ENCODE measurements at places on chromosomes 1 and 21.

DNA sequence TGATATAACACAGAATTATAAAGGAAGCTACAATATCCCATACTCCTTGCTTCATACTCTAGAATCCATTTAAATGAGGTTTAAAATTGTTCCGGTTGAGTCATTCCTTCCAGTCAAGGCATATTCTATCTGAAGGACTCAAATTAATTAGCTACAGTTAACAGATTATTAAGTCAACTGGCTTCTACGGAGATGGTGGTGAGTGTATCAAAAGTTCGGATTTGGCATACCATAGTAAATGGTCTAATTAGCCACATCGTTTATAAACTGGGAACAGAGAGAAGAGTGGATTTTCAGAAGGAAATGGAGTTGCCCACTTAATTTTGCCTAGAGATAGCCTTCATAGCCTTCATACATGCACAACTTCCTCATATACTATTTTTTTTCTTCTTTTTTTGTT is 1095.3 kb downstream of the TTLL7 start:
- no peak for DNase-seq

GRCh38 chr1:199682081-199682480 is 345.4 kb upstream of the NR5A2 start:
- no peak for DNase-seq

- DNase-seq = no peak
These were observed 45.9 kb downstream of the ZNF697 start for GRCh38 chr1:119602169-119602568.

DNA sequence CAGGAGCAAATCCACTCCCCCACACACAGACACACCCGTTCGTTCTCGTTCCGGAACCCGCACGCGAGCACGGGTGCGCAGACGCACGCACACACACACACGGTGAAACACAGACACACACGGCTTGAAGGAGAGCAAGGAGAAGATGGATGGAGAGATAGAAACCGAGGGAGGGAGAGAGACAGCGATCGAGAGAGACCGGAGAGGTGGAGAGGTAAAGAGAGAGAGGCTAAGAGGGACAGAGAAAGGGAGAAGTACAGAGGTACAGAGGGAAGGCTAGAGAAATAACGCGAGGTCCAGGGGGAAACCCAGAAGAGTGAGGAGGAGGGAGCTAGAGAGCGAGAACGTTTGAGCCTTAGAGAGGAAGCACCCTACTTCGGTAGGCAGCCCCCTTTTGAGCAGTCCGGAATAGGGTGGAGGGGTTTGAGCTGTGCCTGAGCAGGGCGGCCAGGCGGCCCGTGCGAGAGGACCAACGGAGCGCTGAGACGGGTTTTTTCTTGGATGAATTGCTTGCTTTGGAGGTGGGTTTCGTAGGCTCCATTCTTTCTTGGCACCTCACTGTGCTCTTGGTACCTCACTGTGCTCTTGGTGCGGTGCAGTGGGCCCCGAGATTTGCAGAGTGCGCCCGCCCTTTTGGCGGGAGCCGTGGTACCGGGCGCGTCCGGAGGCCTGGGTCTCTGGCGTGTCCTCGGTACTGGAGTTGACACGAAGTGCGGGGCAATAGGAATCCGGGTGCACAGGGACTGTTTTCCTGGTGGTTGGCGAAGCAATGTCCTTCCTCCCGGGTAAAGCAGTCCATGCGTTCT is 88.4 kb upstream of the RHOU start:
- no peak for DNase-seq

DNA sequence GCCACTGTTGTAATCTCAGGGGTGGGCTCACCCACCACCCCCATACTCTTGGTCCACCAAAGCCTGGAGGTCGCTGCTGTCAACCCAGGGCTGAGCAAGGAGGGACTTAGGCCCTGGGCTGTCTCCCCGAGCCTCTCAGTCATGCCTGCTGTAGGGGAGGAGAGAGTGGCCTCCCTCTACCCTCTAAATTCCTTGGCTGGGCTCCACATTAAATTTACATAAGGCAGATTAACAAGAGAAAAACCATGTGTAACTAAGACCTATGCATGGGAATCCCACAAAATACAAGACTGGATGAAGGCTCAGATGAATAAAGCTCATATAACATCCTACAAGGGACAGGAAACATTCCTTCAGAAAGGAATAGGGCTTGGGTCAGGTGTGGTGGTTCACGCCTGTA is 1.8 kb upstream of the PIK3CD start:
- no peak for DNase-seq

DNA sequence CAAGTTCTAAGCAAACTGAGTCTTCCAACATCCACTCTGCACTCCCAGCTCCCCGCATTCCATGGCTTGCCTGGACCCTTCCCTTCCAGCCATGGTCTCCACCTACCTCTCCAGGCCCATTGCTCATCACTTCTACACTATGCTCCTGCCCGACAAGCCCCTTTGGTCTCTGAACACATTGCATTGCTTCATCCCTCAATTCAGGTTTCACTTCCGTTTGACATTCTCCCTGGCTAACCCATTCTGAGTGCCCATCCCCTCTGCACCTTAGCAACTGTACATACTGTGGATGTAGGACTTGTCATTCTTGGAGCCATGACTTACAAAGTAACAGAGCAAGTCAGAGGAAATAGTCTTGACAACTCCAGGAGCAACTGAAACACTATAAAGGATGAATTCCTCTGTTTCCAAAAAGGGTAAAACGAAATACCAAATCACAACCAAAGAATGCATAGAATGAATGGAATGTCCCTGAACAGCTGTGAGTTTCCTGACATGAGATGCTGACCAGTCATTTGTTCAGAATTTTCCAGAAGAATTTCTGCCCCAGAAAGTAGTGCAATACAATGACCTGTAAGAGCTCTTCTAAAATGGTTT is 66.7 kb downstream of the KCNJ6 start:
- DNase-seq = no peak

GRCh38 chr1:87928623-87929022 is 599.9 kb downstream of the LMO4 start:
- no peak for DNase-seq

- no peak for DNase-seq
These were observed 4.2 kb upstream of the ANGPTL7 start for GRCh38 chr1:11184973-11185372.

- no peak for DNase-seq
These were observed 37.9 kb downstream of the WNT4 start for GRCh38 chr1:22104865-22105437.

- DNase-seq = no peak
These were observed 760 bp upstream of the TINAGL1 start for GRCh38 chr1:31575369-31576140.

- no peak for DNase-seq
These were observed 7.2 kb downstream of the ABCA4 start for GRCh38 chr1:94113589-94114226.

DNA sequence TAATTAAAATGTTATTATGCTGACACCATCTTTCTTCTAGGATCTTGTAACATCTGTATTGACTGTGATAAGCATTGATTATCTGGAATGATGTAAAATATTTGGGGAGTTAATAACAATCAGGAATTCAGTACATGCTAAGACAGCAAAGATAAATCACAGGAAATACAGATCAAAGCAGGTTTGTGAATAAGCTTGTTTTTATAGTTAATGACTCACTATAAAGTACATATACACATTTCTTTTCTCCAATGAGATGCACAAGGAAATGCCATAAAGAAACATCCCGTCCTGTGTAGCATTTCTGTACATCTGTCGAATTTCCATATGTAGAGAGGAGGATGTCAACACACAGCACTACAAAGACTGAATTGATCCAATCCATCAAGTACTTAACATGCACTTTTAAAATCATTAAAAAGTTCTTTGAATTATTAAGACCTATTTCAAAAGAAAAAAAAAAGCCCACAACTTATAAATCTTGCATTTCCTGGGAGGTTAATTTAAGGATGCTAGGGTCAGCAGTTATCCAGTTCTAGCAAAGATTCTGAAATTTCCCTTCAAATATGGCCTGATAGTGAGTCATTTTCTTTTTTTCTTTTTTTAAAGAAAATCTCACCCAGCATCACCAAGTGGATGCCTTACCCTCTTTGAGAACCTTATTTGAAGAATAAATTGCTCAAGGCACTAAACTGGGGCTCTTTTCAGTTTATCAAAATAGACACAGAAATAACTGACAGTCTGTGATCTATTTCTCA is 243.2 kb upstream of the NR5A2 start:
- no peak for DNase-seq

- no peak for DNase-seq
These were observed 553 bp upstream of the STMN1 start for GRCh38 chr1:25906644-25907300.

DNA sequence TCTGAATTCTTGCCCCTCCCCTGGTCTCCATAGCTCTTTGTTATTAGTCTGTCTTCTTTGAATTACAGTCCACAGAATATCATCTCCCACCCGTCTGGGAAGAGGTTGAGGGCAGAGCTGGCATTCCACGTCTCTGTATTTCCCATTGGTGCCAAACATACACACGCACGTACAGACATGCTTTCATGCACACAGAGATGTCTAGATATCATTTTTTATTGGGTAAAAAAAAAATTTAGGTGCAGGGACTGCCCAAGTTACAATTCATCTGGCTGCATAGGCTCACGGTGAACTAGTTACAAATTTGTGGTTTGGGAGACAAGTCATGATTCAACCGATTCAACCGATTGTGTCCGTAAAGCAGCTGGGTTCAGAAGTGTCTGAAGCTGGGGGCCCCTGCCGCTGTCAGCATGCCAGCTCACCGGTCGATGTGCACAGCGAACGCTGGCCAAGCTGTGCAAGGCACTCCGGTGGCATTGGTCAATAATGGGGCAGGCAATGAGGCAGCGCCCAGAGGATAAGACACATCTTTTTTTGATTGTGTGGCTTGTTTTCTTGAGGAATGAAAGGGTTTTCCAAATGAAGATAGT is 73.7 kb downstream of the KCNN3 start:
- DNase-seq = no peak

- DNase-seq = no peak
These were observed 1806.8 kb downstream of the BRINP3 start for GRCh38 chr1:188670837-188671236.

DNA sequence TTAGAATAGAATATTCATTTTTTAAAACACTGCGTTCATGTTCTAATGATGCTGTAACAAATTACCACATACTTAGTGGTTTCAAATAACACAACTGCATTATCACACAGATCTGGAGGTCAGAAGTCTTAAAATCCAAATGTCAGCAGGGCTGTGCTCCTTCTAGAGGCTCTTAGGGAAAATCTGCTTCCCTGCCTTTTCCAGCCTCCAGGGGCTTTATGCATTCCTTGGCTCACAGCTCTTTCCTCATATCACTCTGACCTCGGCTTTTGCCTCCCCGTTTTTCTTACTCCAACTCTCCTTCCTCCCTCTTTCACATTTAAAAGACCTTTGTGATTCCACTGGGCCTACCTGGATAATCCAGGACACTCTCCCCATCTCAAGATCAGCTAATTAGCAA is 18.6 kb upstream of the FMN2 start:
- no peak for DNase-seq

GRCh38 chr1:44512313-44512885 is 107.3 kb downstream of the RNF220 start:
- DNase-seq = no peak

DNA sequence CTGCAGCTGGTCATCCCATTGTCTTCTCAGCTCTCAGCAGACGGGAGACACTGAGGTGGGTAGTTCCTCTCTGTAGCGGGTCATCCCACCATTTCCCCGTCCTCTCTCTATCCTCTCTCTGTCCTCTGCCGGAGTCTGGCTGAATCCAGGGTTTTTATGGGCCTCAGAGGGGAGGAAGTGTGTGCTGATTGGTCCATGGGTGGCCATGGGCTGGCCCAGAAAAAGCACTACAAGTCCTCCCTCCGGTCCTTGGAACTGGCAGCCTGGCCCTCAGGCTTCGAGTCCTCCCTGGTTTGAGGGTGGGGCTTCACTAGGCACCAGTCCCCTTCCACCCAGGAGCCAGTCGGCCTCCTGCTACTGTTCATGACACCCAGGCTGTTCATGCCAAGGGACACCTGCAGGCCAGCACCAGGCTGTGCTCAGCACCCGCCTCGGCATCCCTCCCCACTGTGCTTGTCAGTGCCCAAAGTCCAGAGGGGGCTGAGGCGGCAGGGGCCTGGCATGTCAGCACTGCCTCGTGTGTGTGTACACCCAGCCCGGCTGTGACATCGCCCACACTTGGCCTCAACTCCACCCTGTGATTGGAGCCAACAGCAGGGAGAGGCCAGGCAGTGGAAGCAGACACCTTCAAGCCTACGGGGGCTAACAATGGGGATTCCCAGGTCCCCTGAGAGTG is 23.0 kb upstream of the LRRC8C start:
- DNase-seq = no peak

- no peak for DNase-seq
These were observed 48.0 kb downstream of the MAB21L3 start for GRCh38 chr1:116159177-116159576.

- no peak for DNase-seq
These were observed 15.1 kb downstream of the MORN1 start for GRCh38 chr1:2376261-2376741.

- no peak for DNase-seq
These were observed 57.4 kb upstream of the CXADR start for GRCh38 chr21:17455451-17455850.

DNA sequence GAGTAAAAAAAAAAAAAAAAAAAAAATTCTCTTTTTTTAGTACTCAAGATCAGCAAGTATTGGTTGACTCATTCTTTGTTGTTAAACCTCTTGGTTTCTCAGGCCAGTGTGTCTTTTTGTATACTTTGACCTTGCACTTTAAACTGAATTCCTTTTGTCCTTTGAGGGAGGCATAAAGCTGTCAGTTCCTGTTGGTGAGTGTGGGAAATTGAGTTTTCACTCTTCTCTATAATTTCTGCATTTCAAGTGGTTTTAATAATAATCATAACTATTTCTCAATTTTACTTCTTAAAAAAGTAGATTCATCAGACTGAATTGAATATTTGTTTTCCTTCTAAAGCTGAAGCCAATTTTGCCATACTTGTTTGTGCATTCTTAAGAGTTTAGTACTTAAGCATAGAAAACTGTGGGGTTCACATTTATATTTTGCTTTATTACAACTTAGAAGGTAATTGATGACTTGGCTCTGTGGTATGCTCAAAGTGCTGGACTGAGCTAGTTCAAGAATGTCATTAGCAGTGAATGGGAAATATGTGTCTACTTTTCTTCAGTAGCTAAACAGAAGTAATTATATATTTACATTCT is 43.4 kb downstream of the ITSN1 start:
- DNase-seq = no peak

- no peak for DNase-seq
These were observed 6.9 kb upstream of the NUAK2 start for GRCh38 chr1:205328476-205328875.

- no peak for DNase-seq
These were observed 107.6 kb upstream of the GORAB start for GRCh38 chr1:170424346-170424745.

- DNase-seq = no peak
These were observed 17.7 kb upstream of the STX12 start for GRCh38 chr1:27755286-27755685.

Measured in endothelial cell (in vitro differentiated cells).